Activated CD8-positive, alpha-beta memory T cell treated with anti-CD3 and anti-CD28 coated beads for 24 hours (primary cell): ENCODE measurements at places on chromosomes 3 and 15.

- DNase-seq = no peak
These were observed 70.4 kb upstream of the OXTR start for GRCh38 chr3:8839607-8840325.

DNA sequence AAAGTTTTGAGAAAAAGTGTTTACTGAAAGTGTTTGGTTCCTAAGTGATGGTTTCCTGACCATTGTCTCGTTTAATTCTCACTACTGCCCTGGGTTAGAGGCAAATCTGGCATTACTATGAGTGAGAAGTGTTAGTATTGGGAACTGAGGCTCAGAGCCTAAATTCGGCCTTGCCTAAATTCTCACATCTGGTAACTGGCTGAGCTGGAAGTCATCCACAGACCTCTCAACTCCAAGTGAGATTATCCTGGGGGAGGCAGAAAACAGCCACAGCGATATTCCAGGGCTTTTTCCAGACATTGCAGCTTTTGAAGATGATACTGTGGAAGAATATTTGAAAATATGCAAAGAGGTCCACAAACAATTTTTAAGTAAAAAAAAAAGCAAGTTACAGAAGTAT lies 85.1 kb upstream of the TRA2B start:
- no peak for DNase-seq

DNA sequence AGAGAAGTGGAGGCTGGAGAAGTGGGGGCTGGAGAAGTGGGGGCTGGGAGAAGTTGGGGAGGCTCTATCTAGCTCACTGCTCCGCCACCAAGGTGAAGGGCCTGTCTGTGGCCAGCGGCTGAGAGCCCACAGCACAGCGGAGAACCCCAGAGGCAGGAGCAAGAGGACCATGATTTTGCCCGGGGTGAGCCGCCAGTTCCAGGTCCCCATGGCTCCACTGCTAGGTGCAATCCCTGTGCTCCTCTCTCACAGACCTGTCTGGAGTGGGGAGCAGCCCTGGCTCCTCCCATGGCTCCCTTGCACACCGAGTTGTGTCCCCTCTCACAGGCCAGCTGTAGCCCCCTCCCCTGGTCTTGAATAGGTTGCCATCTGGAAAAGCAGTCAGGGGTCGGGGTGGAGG lies 4.7 kb upstream of the NRROS start:
- DNase-seq = no peak

GRCh38 chr15:70341566-70341965 lies 243.8 kb upstream of the TLE3 start:
- peak; percentile 47 for DNase-seq

- no peak for DNase-seq
These were observed 153.9 kb downstream of the FOXP1 start for GRCh38 chr3:71429597-71429988.

DNA sequence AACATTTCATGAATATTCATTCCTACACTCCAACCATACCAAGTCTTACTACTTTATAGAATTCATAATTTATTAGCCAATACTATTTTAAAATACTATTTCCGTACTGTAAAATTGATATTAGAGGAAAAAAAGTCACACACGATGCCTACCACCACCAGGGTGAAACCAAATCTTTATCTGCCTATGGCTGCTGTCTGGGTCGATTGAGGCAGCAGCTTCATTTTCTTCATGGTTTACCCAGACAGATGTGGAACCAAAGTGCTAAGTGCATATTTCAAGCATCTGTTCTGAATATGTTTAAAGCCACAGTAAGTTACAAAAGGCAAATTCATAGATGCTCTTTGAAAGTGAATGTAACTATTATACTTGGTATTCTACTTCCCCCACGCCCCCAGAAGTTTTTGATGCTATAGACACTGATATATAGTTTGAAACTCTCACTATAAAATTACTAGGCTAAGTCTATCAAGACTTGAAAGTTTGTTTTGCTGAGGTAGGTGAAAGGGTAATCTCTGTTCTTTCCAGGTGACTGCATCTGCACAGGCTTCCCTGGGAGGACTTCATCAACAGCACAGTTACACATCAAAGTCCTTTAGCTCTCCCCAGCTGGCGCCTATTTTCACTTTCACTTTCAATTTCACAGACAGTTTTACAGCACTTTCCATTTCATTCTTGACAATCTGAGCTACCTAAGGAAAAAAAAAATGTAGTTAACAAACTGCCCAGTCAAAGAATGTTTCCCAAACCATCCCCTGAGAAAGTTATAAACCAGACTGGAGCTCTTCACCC lies 113.9 kb downstream of the POLQ start:
- no peak for DNase-seq

DNA sequence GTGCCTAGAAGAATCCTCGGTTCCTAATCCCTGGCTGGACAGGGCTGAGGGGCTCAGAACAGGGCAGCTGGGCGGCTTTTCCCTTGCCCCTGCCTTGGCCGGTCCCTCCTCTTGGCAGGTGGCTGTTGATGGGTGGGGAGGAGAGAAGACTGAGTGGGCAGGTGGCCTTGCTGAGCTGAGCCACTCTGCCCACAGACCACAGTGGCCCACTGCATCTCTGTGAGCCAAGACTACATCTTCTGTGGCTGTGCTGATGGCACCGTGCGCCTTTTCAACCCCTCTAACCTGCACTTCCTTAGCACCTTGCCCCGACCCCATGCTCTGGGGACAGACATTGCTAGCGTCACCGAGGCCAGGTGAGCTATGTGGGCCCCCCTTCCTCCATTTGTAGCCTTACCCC lies 14.5 kb upstream of the JMJD7 start:
- no peak for DNase-seq

GRCh38 chr3:196513697-196514349 lies 1.3 kb downstream of the SMCO1 start:
- no peak for DNase-seq

GRCh38 chr3:52286777-52287110 lies 884 bp upstream of the GLYCTK start:
- no peak for DNase-seq

DNA sequence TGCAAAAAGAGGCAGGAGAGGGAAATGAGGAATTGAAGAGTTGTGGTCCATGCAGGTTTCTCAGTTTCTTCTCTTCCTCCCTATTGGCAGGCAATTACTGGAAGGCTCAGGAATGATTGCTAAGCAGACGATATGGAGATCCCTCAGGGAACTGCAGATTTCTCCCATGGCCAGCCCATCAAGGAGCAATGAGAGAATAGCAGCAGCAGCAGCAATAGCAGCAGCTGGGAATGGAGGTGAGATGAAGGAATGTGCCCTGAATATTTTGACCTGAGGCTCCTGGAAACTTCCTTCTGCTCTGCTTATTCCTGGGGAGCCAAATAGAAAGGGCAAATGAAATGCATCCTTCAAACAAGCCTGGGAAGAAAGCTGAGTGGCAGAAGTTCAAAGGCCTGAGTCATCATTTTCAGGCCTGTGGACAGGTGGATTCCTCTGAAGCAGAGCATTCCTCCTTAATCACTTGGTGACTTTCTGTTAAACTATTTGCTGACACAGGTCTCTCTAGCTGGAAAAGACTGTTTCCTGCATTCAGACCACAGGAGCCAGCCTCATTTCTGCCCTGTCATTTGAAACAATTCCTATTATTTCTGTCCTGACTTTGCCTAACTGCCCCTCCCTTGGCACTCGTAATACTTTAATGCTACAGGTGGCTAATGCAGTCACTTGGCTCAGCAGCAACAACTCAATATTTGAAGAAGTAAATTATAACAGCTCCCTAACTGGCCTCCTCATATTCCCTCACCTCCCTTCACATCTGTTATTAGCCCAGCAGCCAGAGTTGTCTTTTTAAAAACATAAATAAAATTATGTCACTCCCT lies 146.9 kb upstream of the GADL1 start:
- DNase-seq = no peak

GRCh38 chr15:99015698-99016568 lies 8.3 kb upstream of the PGPEP1L start:
- DNase-seq = no peak

DNA sequence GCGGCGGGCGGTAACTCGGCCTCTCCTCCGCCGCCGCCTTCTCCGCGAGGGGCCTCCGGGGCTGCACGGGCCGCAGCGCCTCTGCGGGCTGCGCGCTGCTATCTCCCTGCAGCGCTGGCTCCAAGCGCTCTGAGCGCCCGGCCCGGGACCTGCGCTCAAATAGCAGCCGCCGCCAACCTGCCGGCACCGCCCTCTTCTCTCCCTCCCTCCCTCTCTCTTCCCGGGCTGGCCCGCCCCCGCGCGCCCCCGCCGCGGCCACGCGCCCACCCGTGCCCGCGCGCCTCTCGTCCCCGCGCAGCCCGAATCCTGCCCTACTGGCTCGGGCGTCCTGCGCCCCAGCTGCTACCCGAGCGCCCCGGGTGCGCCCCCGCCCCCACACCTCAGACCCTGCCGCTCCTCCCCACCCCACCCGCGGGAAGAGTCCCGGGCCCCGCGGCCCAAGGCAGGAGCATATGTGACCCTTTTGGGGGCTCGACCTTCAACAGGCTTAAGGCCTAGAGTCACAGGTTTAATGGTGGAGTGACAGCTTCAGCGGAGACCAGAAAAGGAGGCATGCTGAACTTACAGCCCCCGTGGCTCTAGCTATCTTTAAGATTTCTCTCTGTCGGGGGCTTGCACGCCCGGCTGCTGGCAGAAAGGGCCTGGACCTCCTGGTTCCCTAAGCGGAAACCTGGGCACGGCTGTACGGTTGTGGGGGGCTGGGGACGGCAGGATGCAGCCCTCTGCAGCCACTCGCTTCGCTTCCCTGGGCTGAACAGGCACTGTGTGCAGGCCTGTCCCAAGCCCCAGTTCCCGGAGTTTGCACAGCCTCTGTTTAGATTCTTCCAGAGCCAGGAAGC lies at the start of gene CACNA2D2:
TSS of gene CACNA2D2 (minus strand) at position 131 of the 839 bp plus-strand sequence. CDS start 211 bp downstream, outside the sequence.
- peak; percentile 81 for DNase-seq

DNA sequence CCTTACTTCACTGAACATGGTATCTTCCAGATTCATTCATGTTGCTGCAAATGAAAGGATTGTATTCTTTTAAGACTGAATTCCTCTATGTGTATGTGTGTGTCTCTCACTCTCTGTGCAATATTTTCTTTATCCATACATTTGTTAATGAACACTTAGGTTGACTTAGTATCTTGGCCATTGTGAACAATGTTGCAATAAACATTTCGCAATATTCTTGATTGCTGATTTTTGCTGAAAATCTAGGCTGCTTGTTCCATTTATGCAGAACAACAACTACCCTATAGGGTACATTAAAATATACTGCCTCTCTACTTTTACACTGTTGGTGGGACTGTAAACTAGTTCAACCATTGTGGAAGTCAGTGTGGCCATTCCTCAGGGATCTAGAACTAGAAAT lies 732.4 kb downstream of the CADM2 start:
- no peak for DNase-seq

- DNase-seq = peak; percentile 71
These were observed at the start of gene ENTPD3 for GRCh38 chr3:40387001-40387894. Gene ENTPD3 (plus strand): TSS chr3:40387184. CDS start chr3:40388058, 874 bp downstream.

DNA sequence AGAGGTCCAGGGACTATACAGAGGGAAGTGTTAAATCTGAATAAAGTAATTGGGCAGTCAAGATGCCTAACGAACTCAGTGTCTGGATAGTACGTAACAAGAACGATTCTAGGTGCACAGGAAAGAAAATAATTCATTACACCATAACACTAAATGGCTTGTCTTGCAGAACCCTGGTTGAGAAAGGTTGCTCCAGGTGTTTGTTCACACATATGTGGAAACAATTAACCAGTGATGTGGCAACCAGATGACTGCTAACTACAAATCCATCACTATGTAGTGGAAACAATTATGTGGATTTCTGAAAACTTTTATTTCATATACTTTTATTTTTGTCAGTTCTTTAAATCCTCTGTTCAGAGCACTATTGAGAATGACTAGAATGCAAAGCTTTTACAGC lies 10.4 kb upstream of the HDC start:
- DNase-seq = no peak

DNA sequence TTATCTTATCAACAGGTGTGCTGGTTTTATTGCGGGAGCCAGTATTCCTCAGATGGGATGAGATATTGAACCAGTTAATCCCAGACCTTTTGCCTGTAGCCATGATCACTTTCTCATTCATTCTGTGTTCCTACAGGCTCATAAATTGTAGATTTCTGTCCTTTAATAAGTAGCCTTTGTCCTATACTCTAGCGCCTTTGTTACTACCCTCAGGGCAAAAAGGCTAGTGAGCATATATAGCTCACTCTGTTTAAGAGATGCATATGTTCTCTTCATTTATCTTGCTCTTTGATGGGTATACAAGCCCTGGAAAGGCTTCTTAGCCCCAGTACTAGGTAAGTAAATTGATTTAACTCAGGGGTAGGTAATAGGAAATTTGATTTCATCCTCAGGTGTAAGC lies 95.1 kb downstream of the OXSM start:
- DNase-seq = no peak

- DNase-seq = no peak
These were observed 367.6 kb upstream of the PLSCR5 start for GRCh38 chr3:146972726-146973125.

- no peak for DNase-seq
These were observed 161.0 kb upstream of the UBE2E2 start for GRCh38 chr3:23041918-23042696.

DNA sequence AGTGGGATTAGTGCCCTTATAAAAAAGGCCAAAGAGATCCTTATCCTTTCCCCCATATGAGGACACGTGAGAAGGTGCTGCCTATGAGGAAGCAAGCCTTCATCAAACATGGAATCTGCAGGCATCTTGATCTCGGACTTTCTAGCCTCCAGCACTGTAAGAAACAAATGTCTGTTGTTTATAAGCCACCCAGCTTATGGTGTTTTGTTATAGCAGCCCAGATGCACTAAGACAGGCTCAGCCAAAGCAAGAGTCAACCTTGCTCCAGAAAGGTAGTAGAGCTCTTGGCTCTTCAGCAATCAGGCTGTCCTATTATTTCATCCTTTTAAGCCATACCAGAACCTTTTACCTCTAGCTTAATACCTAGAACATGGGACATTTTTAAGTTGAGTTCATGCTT lies 12.3 kb upstream of the TNIK start:
- no peak for DNase-seq

- no peak for DNase-seq
These were observed 3.1 kb downstream of the CMTM6 start for GRCh38 chr3:32499585-32499984.

- DNase-seq = no peak
These were observed 762.8 kb downstream of the VGLL3 start for GRCh38 chr3:86228101-86228500.

DNA sequence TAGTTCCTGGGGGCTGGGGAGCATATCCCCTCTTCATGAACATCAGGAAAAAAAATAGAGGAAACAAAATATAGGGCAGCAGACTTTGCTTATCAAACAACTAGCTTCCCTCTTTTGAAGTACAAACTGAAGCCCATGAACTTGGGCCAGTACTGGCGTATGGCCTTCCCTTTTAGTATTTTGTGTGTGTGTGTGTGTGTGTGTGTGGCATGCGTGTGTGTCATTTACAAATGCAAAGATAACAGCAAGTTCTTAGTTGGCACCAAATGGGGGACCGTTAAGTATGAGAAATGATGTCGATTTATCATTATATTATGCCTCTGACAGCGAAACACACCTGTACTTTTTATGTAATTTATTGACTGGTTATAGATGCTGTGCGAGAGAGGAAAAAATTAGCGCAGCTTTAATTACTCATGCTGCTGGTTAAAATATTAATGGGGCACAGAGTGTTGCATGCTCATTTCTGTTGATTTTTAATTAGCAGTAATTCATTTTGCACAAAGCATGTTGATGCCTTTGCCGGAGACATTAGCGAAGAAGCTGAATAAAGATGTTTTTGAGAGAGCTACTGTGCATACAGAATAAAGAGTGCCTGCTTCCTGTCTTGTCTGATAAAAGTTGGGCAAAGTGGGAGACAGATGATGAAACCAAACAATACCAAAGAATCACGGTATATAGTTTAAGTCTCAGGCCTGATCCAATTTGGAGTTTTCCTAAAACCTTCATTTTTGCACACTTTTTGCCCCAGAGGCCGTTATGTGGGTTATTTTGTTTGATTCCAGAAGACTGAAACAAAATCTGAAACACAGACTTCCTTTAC lies 297.1 kb downstream of the SATB1 start:
- DNase-seq = no peak
